Omental fat pad (tissue), 4 donors: ENCODE measurements at places on chromosomes 5 and 9.

- DNase-seq = no peak
Observed at GRCh38 chr9:26888271-26888670, 4.3 kb downstream of the CAAP1 start.

GRCh38 chr9:101567725-101568350 lies 26.9 kb downstream of the PPP3R2 start:
- DNase-seq = no peak

GRCh38 chr5:82560969-82561368 lies 282.8 kb upstream of the RPS23 start:
- no peak for DNase-seq

DNA sequence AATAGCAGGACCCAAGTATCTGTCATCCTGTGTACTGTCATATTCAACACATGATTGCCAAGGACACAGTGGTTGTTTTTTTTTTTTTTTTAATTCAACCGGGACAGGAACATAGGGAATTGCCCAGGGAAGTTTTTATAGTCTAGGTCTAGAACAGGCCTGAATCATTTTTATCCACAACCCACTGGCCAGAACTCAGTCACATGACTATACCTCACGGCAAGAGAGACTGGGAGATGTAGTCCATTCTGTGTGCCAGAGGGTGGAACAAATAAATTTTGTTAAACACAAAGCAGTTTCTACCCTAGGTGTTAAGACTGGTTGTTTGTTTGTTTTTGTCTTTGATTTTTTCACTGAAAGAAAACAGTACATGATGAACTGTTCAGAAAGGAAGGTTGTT lies 105.8 kb upstream of the SMARCA2 start:
- DNase-seq = no peak

GRCh38 chr5:124596595-124597421 lies 149.6 kb downstream of the ZNF608 start:
- no peak for DNase-seq

GRCh38 chr9:124297551-124297901 lies 39.8 kb downstream of the NEK6 start:
- no peak for DNase-seq

- DNase-seq = no peak
Observed at GRCh38 chr5:134906811-134907210, 1.9 kb downstream of the PCBD2 start.

DNA sequence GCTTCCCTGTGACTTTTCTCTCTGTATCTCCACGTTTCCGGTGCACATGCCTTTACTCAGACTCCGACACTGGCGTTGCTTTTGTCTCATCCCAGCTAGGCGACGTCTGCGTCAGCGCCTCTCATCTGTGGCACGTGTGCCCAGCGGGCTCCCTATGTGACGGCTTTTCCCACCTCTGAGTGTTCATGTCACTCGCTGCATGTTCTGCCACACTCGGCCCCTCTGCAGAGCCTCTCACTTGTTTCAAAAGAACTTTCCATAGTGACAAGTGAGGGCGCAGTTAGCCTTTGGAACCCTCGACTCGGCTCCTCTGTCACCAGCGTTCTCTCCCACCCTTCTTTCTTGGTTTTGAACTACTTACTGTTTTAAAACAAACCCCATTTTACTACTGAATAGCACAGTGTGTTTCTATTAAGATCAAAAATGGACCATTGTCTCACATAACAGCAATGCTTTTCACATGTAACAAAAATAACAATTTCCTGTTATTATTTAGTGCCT lies 113.4 kb upstream of the CACNA1B start:
- DNase-seq = no peak

DNA sequence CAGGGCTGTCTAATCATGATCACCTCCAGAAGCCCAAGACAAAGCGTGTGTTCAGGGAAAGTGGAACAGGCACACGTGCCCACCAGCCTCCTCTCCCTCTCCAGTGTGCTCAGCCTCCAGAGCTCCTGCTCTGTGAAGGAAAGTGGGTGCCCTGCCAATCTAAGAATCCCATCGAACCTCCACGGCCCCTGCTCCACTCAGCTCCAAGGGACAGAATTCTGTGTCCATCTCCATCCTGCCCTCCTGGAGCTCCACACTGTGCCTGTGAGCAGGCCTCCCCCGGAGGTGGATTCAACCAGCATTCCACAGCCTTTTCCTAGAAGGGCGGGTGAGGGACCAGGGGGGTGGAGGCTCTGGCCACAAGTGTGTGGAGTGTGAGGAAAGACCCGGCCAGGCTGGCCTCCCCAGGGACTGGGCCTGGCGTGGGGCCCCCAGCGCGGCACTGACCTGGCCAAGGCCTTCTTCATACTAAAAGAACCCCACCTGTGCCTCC lies 6.0 kb downstream of the EEIG1 start:
- no peak for DNase-seq

GRCh38 chr5:114565139-114565538 lies 203.3 kb downstream of the KCNN2 start:
- no peak for DNase-seq

GRCh38 chr9:129486756-129487657 lies 133.9 kb downstream of the C9orf50 start:
- DNase-seq = no peak

GRCh38 chr5:73844165-73844564 lies 218.2 kb downstream of the ARHGEF28 start:
- DNase-seq = no peak

GRCh38 chr5:71734141-71734540 lies 15.1 kb downstream of the CARTPT start:
- DNase-seq = no peak

GRCh38 chr5:96493219-96493790 lies 60.3 kb upstream of the PCSK1 start:
- no peak for DNase-seq

DNA sequence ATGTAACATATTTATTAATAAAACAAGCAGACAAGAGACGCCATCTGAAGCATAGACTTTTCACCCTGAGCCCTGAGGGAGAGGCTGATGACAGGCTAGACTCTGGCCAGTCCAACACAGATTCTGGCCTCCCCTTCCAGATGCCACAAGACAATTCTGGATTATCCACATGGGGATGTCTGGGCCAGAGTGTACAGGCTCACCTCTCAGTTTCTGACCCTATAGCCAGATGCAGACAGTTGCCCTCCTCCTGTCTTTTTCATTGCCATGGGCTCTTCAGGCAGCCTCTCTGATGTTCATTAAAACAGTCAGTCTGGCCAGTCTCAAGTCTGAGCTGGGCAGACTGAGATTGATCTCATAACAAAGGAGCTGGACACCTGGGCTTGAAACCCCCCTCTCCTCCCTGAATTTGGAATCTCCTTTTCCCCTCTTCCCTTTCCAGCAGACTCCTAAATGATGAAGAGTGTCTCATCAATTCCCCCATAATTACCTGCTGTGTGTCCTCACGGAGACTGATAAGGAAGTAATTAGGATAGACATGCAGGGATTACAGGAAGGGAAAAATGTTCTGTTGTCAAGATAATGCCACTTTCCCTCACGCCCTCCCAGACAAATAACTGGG lies 89.6 kb downstream of the ASTN2 start:
- no peak for DNase-seq
